ENCODE measurements at places on chromosomes 12 and 14.

DNA sequence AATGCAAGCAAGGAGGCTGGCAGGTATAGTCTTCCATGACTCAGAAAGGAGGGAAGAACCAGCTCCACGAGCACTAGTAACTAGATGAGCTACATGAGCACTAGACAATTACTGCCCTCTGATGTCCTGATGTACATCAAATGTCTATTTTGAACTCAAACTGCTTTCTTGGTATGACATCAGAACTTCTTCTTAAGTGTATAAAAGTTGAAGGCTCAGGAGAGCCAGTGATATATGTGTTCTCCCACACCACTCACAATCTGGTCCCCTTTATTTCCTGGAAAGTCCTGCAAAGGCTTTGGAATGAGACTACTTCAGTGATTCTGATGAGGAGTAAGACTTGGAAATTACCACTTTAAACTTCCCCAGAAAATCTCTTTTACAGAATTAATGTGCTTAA lies 18.5 kb upstream of the DHRS7 start:
- DNase-seq = no peak

DNA sequence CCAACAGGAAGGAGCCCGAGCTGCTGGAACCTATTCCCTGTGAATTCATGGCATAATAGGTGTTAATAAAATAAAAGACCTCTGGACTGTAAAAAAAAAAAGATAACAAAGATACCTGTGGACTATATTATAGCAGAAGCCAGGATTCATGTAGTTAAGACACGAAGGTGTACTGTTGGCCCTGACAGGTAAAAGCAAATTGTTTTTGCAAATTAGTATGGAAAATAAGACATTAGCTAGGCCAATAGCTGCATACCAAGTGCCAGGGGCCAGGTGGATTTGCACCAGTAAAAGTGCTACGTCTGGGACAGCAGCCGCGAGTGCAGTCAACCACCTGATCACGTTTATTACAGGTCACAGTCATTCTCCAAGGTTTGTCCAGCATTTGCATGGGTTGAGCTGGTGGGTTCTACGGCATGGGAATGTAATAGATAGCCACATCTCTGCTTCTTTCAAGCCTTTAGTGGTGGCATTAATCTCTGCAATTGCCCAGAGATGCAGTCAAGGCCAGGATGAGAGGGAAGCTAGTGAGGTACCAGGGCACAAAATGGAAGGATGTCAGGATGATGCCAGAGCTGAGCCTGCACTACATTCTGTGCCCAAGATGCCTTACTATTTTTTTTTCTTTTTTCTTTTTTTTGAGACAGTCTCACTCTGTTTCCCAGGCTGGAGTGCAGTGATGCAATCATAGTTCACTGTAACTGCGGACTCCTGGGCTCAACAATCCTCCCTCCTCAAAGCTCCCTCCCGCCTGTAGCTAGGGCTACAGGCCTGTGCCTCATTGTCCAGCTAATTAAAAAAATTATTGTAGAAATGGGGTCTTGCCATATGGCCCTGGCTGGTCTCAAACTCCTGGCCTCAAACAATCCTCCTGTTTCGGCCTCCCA lies 26.3 kb downstream of the TNFAIP2 start:
- no peak for DNase-seq

- DNase-seq = no peak
These were observed 1.9 kb downstream of the FAM222A start for GRCh38 chr12:109715310-109716091.

- peak; percentile 40 for DNase-seq
These were observed 2.2 kb downstream of the BAZ1A start for GRCh38 chr14:34872822-34873588.

DNA sequence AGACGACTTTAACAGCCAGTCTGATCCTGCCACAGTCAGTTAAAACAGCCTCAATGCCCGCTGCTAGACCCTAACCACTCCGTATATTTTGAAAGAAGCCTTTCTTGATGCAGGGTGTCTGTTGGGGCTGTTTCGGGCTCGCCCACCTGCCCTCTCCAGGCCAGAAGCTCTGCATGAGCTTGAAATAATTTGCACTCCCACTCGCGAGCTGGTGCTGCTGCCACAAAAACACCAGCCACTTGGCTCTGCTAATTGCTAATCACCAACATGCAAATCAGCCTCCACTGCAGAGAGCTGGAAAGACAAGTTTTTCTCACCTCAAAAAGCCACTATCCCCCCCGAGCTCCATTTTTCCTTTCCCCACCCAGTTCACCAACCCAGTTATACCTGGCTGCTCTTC lies 15.5 kb downstream of the BAZ2A start:
- no peak for DNase-seq

- no peak for DNase-seq
These were observed 456.9 kb downstream of the BCAT1 start for GRCh38 chr12:24491968-24492367.

GRCh38 chr14:62916551-62916950 lies 128.7 kb downstream of the KCNH5 start:
- DNase-seq = no peak

DNA sequence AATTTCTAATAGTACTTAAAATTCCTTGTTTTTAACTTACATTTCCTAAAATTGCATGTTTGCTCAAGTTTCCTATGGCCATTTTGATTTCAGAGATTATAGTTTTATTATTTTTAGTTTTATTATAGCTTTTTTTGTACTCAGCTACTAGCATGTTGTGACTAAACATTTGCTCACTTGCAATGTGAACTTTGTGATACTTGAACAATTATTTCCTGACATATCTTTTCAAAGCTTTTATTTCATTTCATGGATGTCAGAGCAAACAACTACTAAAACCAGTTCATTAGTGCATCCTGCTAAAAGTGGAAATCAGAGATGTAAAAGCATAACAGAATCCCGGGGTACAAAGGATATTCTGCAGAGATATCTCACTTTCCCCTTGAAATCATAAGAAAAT lies 33.6 kb upstream of the PCNX4 start:
- no peak for DNase-seq

- no peak for DNase-seq
These were observed 16.2 kb downstream of the CLMN start for GRCh38 chr14:95303552-95303951.

DNA sequence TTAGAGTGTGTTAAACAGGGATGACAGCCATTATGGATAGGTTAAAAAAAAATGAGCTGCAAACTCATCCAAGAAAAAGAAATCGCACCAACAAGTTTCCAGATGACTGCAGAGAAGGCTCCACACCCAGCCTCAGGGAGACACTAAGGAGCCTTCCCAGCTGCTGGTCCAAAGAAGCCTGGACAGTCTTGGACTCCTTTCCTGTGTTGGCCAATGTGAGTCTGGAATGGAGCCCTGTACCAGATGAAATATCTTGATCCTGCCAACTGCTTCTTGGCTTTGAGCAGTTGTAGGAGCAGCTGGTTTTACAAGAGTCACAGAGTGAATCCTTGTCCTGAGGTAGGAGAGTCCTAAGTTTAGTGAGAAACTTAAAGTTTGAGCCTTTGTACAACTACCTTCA lies 44.5 kb downstream of the SLC38A1 start:
- DNase-seq = peak; percentile 41

DNA sequence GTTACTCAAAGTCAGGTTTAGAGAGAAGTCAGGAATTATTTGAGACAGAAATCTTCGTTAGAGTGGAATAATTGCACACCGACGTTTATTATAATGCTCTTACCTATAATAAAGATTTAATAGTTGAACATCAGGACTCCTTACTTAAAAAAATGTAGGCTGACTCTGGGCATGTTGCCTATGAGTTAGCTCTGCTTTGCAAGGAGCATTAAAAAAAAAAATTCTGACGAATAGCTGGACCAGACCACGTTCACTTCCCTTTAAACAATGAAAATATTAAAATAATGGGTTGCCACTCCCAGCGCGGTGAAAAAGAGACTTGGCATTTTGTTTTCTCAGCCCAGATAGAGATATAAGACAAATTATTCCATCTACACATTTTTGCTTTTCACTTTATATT lies 574 bp upstream of the FANCM start:
- peak; percentile 44 for DNase-seq

DNA sequence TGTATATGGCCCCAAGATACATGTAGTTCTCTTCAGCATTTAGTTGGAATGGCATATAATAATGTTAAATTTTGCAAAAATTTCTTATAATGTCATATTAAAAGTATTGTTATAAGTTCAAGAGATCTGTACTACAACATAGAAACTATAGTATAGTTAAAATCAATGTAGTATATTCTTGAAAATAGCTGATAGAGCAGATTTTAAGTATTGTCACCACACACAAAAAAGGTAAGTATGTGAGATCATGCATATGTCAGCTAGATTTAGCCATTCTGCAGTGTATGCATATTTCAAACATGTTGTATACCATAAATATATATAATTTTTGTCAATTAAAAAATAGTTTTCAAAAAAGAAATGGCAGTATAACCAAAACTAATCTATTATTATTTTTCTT lies 86.5 kb downstream of the PLBD1 start:
- no peak for DNase-seq

DNA sequence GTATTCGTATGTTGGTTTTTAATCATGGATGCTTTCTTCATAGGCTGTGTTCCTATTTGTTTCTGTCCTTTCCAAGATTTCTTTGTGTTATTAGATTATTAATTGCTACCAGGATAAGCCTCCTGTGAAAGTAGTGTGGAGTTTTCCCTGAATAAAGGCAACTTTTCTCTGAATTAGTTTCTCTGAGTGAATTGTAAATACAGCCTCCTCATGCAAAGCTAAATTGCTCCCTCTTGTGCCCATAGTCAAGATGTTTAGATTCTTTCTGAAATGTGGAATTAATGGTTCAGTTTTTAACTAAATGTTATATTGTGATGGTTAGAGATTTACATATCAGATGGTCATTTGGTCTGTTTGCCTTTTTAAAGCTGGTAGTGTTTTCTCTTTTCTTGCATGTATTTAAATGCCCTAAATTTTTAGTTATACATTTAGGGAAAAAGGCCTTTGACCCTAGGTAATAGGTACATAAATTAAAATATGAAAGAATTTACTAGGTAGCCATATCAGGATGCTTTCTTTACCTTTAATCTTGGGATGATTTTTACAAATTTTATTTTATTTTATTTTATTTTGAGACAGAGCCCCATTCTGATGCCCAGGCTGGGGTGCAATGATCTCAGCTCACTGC lies 8.9 kb downstream of the APAF1 start:
- DNase-seq = peak; percentile 31

GRCh38 chr14:43165651-43166050 lies 1341.4 kb downstream of the FSCB start:
- no peak for DNase-seq
